ENCODE measurements at places on chromosomes 2 and 18.
A peak's percentile ranks its signal among the peaks of the same experiment; 100 is the strongest.

- DNase-seq, result no peak
Observed at GRCh38 chr2:236632295-236633218, 62.9 kb downstream of the ACKR3 start.

GRCh38 chr2:54977149-54977548 lies 73.1 kb downstream of the RTN4 start:
- DNase-seq, result no peak

- DNase-seq, result peak; percentile 46
Observed at GRCh38 chr2:181738074-181738473, 57.8 kb upstream of the NEUROD1 start.

- DNase-seq, result no peak
Observed at GRCh38 chr2:37748541-37748940, 77.1 kb upstream of the CDC42EP3 start.

- DNase-seq, result no peak
Observed at GRCh38 chr2:63590626-63591408, 2.1 kb downstream of the MDH1 start.

DNA sequence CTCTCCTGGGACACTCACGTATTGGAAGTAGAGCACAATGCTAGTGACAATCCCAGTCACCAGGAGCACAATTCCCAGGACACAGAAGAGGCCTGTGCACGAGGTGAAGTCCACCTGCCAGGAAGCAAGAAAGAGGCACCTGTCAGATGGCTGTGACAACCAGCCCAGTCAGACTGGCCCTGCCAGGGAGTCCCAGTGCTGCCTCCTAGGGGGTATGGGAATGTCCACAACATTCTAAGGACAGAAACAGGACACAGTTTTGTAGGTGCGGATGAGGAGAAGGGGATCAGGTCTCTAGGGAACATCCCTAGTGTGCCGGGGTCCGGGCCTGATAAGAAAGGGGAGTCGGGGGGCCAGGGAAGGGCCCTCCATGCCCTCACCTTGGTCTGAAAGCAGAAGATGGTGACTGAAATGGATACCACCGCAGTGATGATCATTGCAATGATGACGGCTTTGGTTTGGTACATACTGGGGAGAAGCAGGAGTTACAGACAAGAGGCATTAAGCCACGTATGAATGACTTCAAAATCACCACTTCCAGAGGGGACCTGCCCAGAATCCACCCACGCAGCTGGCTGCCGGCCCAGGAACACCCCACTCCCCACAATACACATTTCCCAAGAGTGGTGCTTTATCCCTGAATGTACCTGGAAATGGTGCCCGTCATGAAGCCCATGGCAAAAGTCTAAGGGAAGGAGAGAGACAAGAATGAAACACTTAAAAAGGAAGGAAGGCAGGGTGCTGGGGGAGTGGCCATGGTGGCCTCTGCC lies 6.9 kb downstream of the PNKD start:
- DNase-seq, result no peak

DNA sequence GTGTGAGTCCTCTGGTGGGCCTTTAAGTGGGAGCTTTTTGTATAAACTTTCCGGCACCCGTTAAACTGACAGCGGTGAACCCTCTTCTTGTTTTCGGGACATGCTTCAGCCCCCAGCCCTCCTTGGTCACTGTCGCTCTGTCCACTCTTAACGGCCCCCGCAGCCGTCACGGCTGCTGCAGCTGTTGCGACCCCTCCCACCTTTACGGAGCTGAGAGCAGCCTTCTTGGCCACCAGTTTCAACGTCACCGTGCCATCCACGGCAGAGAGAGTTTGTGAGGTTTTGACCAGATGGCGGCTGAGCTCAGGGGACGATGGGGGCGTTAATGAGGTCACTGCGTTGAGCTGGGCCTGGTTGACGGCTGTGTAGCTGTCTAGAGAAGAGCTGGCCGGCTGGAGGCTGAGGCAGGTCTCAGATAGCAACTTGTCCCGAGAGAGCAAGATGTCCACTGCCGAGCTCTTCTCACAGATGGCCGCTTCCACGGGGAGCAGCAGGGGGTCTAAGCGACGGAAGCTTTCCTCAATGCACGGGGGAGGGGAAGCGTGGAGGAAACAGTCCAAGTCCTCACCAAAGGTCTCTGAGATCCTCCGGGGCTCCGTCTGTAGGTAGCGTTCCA lies 41.9 kb downstream of the KLF7 start:
- no peak for DNase-seq

DNA sequence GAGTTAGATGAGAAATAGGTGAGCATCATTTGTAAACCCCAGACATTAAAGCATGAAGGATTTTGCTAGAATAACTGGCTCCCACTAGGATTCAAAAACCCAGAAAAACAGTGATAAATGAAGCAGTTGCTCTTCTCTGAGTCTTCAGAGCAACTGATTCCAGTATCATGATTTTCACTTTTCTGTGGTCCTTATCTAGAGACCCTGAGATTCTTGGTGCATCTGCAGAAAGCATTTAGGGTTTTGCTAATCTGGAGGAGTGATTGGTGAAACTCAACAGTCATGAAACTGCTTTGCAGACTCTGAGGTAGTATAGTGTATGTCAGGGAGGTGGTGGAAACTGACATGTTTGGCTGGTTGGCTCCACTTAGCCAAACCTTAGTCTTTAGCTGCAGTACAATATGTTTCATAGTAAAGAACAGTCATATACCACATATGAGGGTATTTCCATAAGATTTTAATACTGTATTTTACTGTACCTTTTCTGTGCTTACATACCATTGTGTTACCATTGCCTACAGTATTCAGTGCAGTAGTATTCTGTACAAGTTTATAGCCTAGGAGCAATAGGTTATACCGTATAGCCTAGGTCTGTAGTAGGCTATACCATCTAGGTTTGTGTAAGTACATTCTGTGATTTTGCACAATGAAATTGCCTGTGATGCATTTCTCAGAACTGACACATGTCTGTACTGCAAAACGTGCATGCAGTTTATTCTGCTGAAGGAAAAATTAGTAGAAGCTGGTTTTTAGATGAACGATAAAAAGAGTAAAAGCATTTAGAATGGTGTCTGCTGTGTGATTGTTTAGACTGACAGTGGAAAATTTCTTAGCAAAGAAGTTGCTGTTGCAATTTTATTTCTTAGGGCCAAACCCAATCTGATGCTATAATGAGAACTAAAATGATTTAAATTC lies 23.8 kb downstream of the EML4 start:
- no peak for DNase-seq

DNA sequence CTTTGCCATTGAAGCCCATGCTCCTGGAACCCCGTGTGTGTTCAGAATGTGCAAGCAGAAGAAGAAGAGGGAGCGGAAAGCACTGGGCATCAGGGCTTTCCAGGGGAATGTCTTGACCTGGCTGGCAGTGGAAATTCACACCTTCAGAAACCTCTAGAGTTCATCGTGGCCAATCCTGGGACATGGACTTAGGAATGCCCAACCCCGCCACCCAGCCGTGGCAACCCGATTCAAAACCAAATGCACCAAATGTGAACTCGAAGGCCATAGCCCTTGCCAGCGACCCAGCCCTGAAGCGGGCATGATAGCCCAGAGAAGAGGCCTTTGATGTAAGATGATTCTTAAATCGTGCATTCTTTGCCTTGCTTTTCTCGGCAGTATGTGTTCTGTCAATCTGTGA lies 69.4 kb downstream of the ADI1 start:
- DNase-seq, result no peak

DNA sequence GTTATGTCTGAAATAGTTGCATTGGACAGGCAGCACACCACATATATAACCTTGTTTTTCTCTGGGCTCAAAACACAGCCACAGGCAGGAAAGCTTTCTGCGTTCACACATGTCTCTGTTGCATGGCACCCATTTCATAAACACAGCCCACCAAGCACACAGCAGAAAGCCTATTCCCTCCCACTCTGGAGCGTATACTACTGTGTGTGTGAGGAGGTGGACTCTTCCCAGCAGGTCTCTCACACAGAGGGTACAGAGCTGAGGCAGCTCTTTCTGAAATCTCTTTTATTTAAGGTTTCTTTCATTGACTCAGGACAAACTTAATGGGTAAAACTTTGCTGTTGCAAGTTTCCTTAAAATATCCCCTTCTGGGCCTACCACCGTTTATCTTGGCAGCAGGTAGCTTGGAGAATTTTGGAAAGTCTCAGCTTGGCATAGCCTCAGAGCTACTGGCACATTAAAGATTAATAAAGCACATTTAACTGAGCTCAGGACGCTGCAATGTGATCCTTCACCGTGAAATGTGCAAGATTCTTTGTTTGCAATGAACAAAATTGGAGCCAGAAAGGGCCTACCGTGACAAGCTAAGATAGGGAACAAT lies 105.1 kb upstream of the NCKAP5 start:
- DNase-seq, result no peak

DNA sequence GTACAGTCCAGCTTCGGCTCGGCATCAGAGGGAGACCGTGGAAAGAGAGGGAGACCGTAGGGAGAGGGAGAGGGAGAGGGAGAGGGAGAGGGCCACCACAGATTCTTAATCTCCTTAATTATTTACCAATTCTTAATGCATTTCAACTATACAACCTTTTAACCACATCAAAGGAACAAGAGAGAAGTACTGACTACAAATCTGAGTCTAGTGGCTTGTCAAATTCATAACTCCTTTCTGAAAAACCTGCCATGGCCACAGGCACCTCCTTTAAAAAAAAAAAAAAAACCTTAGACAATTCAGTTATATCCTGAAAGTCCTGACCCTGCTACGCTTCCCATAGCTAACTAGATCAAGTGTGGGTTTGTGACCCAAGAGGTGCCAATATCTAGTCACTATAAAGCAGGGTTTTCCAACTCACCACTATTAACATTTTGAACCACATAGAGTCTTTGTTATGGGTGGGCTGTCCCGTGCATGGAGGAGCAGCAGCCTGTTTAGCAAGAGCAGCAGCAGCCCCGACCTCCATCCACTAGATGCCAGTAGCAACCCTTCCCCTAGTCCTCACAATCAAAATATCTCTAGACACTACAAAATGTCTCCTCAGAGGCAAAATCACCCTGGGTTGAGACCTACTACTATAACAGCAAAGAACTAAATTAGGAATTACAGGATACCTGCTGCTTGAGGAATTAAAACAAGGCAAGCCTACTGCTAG lies 6.8 kb downstream of the ESCO1 start:
- DNase-seq, result no peak

- no peak for DNase-seq
Observed at GRCh38 chr2:36444216-36444936, 88.8 kb downstream of the CRIM1 start.

- DNase-seq, result no peak
Observed at GRCh38 chr2:109212836-109213563, 84.0 kb downstream of the SH3RF3 start.

DNA sequence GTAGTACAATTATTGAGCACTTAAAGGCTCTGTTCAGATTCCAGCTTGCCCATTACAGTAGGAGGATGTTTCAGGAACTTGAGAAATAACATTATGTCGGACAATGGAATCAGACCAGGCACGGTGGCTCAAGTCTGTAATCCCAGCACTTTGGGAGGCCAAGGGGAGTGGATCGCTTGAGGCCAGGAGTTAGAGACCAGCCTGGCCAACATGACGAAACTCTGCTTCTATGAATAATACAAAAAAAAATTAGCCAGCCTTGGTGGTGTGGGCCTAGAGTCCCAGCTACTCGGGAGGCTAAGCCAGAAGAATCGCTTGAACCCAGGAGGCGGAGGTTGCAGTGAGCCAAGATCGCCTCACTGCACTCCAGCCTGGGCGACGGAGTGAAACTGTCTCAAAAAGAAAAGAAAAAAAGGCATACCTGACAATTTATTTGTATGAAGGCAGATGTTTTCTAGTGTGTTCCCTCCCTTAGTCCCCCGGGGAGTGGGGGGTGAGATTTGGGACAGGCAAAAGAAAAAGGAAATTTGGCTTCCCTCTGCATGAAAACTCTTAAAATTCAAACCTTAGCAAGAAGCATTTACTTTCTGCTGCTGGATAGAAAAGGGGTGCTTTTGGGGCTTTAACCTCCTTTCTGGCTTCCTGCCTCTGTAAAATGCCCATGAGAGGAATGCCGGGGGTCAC lies 13.7 kb upstream of the ZNF532 start:
- DNase-seq, result no peak

GRCh38 chr2:223075301-223076270 lies 23.6 kb downstream of the KCNE4 start:
- no peak for DNase-seq

DNA sequence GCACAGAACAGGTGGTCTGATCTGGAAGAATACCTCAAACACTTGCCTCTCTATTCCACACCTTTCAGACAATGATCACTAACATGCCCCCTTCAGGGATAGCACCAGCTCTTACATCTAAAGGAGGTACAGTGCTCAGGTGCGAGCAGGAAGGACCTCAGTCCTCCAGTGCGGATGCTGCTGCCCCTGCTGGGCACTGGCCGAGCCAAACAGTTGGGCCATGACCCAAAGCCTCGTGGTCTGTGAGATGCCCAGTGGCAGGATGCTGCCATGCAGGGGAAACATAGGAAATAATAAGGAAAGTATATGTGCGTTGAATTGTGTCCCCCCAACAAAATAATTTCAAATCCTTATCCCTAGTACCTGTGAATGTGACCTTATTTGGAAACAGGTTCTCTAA lies 243.7 kb downstream of the NDUFA10 start:
- DNase-seq, result no peak

GRCh38 chr2:37321029-37321682 lies 3.5 kb downstream of the PRKD3 start:
- no peak for DNase-seq

DNA sequence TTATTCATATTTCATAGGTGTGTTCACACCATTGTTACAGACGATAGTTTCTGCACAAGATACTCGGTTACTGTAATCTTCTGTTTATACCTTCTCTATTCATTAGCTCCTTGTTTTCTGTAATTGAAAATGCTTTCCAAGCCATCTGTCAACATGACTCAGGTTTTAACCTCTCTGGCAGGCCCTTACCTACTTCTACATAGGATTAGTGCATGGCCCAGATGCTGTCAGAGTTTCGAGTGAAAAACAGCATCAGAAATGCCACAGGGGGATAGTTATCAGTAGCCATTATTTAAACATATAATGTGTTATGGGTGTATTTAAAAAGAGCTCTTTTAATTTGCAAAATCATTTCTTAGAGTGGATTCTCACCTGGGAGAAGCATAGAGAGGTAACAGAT lies 596.4 kb downstream of the FBXO15 start:
- no peak for DNase-seq

GRCh38 chr2:198144660-198145059 lies 340.3 kb downstream of the PLCL1 start:
- peak; percentile 25 for DNase-seq

DNA sequence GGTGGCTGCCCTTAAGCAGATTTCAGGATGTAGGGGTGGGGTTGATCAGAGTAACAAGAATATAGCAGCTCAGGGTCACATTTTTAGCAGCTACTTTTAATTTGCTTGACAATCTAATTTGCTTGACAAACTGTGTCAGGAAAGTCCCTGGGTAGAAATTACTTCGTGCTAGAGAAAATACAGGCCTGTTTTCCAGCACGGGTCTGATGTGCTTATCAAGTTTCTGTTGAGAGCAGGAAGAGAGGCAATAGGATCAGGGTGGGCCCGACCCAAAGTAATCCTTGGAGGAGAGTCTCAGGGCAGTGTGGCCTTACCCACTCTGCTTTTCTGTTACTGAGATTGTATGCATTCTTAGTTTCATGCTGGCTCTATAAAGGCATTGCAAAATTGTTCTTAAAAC lies 221.5 kb downstream of the TSN start:
- no peak for DNase-seq

- no peak for DNase-seq
Observed at GRCh38 chr2:203650860-203651613, 55.4 kb upstream of the CD28 start.
